ENCODE measurements at places on chromosomes 13 and 19.

DNA sequence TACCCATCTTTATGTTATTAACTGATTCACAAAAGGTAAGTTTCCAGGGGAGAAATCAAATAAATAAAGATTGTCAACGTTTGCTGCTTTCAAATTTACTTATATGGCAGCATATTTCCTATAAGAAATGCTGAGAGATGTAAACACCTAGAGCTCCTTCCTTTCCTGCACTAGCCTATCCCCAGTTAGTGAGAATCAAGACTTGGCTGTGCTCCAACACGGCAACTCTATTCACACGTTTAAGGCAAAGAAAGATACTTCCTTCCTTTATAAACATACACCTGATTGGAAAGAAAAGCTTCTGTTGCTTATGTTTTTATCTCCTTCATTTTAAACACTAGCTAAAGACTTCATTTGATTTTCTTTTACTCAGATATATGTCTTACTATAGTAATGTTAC, 107.0 kb downstream of the PCDH9 start:
- DNase-seq = no peak

DNA sequence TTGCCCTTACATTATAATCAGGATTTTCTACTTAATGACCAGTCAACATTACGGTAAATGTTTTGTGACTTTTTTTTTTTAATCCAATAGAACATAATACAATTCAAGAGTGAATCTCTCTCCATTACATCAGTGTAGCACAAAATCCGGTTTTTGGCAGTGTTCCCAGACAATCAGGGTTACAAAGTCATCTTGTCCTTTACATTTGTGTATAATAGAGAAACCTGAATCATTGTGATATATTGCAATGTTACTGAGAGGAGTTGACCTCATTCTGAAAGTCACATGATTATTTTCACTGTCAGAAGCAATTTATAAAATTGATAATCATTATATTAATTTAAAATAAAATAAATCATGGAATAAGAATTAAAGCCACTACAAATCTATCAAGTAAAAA, 1346.0 kb upstream of the SPRY2 start:
- no peak for DNase-seq

- no peak for DNase-seq
Observed at GRCh38 chr13:61712621-61713020, 297.0 kb upstream of the PCDH20 start.

DNA sequence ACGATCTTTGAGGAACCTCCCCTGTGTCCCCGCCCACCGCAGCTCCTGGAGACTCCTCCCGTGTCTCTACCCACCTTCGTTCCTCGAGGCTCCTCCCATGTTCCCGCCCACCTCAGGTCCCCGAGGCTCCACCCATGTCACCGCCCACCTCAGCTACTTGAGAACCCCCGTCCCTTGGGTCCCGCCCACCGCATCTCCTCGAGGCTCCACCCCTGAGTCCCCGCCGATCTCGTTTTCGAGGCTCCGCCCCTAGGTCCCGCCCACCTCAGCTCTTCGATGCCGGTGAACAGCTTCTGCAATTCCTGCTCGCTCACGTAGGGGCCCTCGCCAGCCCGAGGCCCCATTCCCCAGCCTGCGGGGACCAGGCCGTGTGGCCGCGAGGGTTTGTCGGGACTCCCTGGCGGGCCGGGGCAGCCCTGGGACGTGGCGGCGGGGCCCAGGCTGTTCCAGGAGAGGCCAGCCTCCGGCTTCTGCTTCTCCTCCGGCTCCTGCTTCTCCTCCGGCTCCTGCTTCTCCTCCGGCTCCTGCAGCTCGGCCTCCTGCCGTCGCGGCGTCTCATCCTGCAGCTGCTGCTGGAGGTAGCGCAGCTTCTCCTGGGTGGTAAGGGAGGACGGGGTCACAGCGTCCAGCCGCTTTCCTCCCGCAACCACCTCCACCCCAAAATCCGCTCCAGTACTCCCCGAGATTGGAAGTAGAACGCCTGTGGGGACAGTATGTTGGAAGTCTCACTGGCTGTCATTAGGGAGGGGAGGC, 16.7 kb downstream of the TSKS start:
- DNase-seq = no peak

DNA sequence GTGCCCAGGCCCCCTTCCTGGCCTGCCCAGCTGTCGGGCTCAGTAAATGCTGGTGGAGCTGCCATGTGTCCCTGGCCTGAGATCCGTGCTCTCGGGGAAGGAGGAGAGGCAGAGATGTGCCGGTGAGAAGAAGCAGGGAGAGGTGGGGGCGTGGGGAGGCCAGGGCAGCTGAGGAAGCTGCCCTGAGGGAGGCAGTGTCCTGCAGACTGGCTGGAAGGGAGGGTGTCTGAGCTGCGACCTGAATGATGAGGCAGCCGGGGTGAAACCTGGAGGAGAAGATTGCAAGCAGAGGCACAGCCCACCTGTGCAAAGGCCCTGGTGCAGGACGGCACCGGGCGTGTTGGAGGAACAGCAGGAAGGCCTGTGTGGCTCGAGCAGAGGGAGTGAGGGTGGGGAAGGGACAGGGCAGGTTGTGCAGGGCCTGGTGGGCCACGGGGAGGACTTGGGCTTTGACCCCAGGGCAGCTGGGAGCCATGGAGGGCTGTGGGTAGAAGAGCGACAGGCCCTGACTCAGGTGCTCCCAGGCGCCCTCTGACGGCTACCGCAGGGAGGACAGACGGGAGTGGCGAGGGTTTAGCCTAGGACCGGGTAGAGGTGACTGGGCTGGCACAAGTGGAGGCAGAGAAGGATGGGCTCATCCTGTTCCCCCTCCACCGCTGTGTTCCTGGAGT, 14.0 kb upstream of the CELF5 start:
- DNase-seq = no peak

DNA sequence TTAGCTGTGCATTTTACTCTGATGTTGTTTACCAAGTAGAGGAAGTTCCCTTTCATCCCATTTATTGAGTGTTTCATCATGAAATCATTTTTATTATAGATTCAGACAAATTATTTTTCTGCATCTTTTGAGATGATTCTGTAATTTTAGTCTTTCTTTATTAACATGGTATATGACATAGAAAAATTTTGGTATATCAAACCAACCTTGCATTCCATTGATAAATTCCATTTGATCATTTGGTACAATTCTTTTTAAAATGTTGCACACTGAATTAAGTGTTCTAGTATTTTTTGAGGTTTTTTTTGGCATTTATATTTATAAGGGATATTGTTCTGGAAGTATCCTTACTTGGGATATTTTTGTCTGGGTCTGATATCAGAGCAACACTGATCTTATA, 308.4 kb downstream of the DLEU7 start:
- no peak for DNase-seq

DNA sequence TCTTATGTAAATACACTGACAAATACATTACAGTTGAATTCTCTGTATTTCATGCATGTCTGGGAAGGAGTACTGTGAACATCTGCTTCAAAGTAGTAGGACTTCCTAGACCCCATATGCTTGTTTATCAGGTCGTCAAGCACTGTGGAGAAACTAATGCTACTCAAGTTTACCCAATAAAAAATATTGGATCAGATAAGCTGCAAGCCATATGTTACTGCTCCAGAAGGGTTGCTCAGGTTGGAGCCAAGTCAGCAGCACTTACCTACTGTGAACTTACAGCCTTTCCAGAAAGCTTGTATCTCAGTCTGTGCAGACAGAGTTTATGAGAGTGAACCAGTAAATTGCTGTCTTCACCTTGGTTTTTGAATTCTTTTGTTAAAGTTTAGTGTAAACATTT, 36.2 kb downstream of the SLAIN1 start:
- DNase-seq = no peak

DNA sequence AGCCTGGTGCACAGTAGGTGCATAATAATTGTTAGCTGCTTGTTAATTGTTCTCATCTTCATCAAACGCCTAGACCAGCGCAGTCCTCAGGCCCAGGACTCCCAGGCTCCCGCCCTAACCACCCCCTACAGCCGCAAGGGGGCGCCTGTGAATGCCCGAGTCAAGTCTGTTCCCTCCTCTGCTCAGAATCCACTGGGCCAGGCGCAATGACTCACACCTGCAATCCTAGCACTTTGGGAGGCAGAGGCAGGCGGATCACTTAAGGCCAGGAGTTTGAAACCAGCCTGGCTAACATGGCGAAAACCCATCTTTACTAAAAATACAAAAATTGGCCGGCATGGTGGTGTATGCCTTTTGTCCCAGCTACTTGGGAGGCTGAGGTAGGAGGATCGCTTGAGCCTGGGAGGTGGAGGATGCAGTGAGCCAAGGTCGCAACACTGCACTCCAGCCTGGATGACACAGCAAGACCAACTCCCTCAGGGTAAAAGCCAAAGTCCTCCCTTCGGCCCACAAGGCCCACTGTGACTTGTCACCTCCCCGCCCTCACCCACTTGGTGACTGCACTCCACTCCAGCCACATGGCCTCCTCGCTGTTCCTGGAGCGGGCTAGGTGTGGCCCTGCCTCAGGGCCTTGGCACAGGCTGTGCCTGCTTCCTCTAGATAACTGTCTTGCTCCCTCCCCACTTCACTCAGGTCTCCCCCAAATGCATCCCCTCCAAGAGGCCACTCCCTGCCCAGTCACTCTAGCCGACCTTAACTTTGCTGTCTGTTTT, 9.1 kb downstream of the ZNF653 start:
- DNase-seq = no peak

DNA sequence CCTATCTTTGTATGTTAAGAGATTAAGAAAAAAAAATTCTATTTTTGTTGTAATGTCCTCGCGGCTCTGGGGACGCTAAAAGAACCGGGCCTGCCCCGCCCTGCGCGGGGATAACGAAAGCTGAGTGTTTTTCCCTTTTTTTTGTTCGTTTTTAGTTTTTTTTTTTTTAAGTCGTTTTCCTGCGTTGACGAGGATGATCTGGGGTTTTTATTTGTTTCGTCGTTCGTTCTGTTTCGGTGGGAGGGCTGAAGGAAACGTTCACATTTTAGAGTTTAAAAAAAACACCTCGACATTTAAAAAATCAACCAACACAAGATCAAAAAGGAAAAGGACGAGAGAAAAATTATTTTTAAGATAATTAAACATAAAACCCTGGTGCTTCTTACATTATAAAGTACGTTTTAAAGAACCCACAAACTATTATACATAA, 5.6 kb downstream of the LYL1 start:
- DNase-seq = no peak

- no peak for DNase-seq
Observed at GRCh38 chr13:41916173-41916954, 44.5 kb downstream of the VWA8 start.

GRCh38 chr13:87274209-87274819, 396.9 kb upstream of the SLITRK5 start:
- DNase-seq = peak; percentile 14

- no peak for DNase-seq
Observed at GRCh38 chr19:6717036-6717435, 3.4 kb downstream of the C3 start.

- no peak for DNase-seq
Observed at GRCh38 chr19:47122359-47123335, 8.0 kb upstream of the SAE1 start.

DNA sequence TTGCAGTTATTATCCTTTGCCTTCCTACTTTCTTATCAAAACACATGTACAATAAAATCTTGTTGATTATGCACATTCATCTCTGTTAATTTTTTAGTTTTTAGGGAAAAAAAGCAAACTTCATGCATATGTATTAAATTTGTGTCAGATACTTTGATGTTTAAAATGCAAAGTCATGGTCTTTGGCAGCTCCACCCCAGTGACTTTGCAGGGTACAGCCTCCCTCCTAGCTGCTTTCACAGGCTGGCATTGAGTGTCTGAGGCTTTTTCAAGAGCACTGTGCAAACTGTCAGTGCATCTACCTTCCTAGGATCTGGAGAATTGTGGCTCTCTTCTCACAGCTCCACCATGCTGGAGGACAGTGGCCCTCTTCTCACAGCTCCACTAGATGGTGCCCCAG, 1988.1 kb upstream of the PCDH20 start:
- no peak for DNase-seq

DNA sequence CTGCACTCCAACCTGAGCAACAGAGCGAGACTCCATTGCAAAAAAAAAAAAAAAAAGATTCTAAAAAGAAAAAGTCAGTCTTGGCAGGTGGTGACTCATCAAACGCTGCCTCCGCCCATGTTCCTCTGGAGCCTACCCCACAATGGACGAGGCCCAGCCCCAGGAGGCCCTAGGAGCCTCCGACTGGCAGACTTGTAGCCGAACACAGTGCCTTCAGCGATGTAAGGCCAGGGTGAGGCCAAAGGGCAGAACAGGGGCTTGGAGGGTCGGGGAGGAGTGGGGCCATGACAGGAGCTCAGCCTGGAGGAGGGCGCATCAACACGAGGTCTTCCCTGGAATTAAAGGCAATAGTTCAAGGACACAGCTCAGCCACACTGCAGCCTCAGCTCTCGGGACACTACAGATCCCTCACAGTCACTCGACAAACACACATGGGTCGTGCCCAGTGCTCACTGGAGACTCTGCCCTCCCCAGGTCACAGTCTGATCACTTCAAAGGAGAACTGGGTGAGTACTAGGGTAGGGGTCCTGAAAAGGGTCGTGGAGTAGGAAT, 5.1 kb downstream of the USE1 start:
- no peak for DNase-seq

DNA sequence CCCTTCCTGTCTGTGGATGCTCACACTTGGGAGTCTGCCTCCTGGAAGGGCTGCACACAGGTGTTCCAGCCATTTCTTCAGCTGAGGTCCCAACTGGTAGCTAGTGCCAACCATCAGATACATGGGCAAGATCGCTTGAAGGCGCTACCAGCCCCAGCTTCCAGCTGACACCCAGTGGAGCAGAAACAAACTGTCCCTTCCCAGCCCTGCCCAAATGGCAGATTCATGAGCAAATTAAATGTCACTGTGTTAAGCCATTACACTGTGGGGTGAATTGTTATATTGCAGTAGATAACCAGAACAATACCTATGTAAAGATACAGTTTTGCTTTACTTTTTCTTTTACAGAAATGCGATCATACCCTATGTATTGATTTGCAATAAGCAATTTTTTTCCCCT, 17.6 kb downstream of the ING1 start:
- DNase-seq = no peak

GRCh38 chr13:108610507-108610906, 18.9 kb upstream of the MYO16 start:
- no peak for DNase-seq

DNA sequence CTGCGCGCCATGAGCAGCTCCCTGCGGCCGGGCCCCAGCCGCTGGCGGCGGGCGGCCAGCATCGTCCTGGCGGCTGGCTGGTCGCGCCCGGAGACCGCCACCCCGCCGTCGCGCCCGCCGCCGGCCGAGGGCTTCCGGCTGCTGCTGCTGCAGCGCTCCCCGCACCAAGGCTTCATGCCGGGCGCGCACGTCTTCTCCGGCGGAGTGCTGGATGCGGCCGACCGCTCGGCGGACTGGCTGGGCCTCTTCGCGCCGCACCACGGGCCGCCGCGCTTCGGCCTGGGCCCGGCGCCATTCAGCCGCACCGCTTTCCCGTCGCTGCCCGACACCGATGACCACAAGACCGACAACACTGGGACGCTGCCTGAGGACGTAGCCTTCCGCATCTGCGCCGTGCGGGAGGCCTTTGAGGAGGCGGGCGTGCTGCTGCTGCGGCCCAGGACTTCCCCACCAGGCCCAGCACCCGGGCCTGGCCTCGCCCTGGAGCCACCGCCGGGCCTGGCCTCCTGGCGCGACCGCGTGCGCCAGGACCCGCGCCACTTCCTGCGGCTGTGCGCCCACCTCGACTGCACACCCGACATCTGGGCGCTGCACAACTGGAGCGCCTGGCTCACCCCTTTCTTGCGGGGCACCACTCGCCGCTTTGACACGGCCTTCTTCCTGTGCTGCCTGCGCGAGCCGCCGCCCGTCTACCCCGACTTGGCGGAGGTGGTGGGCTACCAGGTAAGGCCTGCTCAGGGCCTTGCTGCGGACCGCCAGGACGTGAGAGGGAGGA, 518 bp downstream of the NUDT19 start:
- DNase-seq = peak; percentile 25

Data from hippocampal formation (tissue), 2 donors.